ENCODE measurements at places on chromosomes 16 and 17. TPM values are rescaled to one million over a fixed set of nuclear protein-coding genes. Genes with fewer than 3 reads are reported as not detected.

The SGCA gene
- 3.5 TPM for total RNA-seq

- no peak for DNase-seq
Measured at GRCh38 chr16:1768767-1769401, 2.5 kb downstream of the NME3 start.

DNA sequence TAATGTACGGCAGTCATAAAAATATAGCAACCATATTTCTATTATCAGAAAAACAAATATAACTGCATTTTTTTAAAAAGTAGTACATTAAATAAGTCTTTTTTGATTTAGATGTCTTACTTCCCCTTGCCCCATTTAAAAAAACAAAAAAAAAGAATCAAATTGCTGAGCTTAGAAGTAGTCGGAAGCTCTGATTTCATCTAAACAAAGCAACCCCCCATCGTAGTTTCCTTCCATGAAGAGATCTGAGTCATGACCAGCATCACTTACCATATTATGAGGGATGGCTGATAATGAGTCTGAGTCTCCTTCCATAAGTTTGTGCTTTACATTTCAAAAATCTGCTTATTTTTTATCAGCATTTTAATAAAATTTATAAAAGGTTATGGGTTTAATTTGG, 86.2 kb downstream of the ITFG1 start:
- no peak for DNase-seq

- DNase-seq, result no peak
Measured at GRCh38 chr16:58264961-58265479, 29.8 kb downstream of the PRSS54 start.

The PIRT gene
- 0.35 TPM for total RNA-seq

- no peak for DNase-seq
Measured at GRCh38 chr16:4077174-4077649, 39.0 kb downstream of the ADCY9 start.

DNA sequence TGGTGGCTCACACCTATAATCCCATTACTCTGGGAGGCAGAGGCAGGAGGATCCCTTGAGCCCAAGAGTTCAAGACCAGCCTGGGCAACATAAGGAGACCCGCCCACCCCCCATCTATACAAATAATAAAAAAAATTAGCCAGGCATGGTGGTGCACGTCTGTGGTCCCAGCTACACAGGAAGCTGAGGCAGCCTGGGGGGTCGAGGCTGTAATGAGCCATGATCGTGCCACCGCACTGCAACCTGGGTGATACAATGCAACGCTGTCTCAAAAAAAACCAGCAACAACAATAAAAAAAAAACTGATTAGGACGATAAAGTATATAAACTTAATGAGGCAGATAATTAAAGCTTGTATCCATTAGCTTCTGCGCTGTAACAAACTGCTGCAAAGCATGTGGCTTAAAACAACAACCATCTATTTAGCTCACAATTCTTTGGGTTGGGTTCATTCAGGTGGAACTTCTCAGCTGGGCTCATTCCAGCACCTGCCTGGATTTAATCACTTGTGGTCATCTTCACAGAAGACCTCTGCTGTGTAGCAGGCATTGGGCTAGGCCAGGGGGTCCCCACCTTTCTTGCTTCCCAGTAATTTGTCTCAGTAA, 45.8 kb downstream of the LCMT1 start:
- DNase-seq, result no peak

The HSD11B2 gene
- total RNA-seq, result 476 TPM

DNA sequence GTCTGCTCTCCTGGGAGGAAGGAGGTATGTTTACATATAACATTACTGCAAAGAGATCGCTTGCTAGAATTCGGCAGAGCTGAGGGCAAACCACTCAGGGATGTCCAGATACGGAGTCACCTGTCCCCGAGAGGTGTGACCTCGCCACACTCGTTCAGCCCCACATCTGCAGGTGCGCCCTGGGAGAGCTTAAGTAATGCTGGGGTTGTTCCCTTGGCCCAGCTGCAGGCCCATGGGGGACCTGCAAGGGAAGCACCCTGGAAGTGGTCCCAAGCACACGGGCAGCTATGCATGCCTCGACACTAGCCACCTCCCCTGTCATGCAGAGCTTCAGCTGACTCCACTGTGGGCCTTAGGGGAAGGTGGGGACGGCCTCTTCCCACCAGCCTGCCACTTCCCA, 22.2 kb downstream of the USP22 start:
- no peak for DNase-seq

- DNase-seq, result no peak
Measured at GRCh38 chr16:68491576-68491950, 43.3 kb upstream of the SMPD3 start.

DNA sequence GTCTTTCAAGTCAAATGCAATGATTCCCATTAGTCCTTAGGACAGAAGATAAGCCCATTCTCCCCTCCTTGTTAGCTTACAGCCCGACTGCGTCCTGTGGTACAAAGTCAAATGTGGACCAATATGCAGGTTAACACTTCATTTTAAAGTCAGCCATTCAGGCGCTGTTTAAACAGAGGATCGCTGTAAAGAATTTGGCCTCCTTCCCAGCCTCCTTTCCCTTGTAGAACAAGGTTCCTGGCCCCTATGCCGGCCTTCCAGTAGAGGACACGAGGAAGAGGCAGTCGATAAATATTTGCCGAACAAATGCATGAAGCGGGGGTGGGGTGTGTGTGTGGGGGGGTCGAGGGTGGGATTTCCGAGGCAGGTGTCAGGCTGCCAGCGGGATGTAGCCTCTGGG, 4.3 kb downstream of the SDK2 start:
- no peak for DNase-seq

The CSH2 gene
- not detected for total RNA-seq

GRCh38 chr16:48862087-48862532, 252.1 kb upstream of the N4BP1 start:
- no peak for DNase-seq

DNA sequence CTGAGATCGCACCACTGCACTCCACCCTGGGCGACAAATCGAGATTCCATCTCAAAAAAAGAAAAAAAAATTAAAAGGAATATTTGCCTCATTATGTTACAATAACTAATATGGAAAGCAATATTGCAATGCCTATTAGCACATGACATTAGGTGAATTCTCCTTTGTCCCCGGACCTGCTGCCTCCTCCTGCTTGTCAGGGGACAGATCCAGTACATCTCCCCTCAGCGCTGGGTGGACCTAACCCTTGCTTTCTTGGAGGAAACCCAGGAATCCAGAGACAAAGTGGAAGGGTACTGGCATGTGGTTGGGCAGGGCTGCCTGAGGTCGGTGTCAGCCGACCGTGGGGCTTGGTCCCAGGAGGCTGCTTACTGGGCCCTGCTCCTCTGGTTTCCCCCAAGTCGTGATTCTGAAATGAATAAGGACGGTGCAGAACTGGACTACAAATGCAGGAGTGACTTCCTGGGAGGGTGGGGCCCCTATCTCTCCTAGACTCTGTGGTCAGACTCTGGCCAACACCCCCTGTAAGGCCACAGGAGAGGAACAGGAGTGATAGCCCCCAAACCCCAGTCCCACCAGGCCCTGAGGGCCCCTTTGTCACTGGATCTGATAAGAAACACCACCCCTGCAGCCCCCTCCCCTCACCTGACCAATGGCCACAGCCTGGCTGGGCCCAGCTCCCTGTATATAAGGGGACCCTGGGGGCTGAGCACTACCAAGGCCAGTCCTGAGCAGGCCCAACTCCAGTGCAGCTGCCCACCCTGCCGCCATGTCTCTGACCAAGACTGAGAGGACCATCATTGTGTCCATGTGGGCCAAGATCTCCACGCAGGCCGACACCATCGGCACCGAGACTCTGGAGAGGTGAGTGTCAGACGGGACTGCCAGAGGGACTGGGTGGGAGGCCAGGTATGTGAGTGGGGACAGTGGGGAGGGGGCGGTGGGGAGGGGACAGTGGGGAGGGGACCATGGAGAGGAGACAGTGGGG, at the start of gene HBZ:
Gene HBZ, plus strand, starts transcription at position 504 of the 988 bp plus-strand sequence. Its CDS starts 266 bp downstream, at position 770.
- no peak for DNase-seq

DNA sequence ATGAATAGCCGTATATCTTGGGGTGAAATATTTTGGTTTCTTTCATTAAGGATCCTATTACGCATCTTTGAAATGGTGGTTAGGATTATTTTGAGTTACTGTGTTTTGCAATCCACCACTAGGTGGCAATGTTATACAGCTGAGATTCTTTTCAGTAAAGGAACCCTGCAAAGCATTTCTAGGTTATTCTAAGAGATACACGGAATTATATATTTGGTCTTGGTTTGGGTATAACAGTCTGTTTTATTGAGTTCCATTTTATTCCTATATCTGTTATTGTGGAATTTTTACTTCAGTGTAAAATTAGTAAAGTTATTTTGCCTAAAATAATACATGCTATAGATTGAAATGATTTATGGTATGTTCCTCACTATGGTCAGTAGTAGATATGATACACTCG, 62.9 kb upstream of the CPHXL start:
- no peak for DNase-seq

GRCh38 chr16:55000595-55000994, 69.9 kb downstream of the IRX5 start:
- no peak for DNase-seq

The HEATR9 gene
- not detected for total RNA-seq

GRCh38 chr17:69723316-69723715, 308.8 kb downstream of the MAP2K6 start:
- DNase-seq, result no peak

GRCh38 chr17:1759529-1759928, 2.3 kb upstream of the SERPINF1 start:
- DNase-seq, result no peak

DNA sequence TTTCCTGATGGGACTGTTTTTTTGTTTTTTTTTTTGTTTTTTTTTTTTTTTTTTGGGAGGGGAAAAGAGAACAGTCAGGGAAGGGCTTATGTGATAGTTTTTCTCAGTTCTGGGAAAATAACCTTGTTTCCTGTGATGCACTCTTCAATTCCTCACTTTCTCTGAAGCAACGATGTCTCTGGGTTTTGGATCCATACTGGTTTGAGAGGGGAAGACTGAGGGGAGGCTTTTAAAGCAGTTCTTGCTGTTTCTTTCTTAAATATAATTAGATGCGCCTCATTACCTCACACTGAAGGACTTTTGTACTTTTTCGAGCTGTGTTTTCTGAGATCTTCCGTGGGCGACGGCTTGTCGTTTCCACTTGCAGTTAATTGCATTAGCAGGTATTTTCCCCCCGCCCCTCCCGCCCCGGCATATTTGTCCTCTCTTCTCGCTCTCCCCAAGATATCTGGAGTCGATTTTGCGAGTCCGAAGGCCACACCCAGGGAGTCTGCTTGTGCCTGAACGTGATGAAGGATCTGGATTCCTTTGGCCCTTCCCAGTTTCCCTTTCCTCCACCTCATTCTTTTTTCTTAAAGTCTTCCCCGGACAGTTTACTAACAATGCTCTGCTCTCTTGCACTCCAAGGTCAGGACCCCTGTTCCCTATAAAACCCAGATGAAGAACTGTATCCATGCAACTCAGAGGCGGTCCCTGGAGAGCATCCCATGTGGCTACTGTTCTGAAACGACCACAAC, 125.2 kb upstream of the ZFHX3 start:
- no peak for DNase-seq

- no peak for DNase-seq
Measured at GRCh38 chr17:69344939-69345338, 18.0 kb upstream of the ABCA5 start.

DNA sequence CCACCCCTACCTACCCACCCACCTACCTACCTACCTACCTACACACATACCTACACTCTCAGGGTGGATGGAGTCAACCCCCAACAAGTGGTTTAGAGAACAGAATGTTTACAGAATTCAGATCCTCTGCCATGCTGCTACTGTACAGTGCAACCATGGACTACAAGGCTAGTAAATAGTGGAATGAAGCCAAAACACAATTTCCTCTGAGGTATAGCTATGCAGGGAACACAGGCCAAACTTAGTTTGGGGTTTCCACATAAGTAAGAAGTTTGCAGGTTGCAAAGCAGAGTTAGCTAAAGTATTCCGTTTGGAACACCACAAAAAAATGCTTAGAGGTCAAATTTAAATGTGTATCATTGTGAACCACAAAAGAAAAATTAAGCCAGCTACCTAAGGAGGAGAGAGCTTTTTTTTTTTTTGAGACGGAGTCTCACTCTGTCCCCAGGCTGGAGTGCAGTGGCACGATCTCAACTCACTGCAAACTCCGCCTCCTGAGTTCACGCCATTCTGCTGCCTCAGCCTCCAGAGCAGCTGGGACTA, 2.7 kb upstream of the AP1G1 start:
- DNase-seq, result no peak

The MED9 gene
- total RNA-seq, result 12.6 TPM

DNA sequence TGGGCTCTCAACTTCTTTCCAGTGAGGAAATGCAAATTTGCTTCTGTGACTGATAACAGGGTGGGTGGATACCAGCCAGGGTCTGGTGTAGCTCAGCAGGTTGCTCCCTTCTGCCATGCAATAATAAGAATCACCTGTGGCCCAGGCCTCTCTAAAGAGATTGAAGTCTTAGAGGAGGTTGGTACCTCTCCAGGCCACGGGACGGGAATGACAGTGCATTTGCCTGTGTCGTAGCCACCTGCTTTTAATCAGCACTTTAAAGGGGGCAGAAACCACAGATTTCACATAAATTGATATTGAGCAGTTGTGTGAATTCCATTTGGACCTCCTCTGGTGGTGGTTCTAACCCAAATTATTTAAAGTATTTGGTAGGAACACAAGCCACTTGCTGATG, 246.9 kb downstream of the PRKCA start:
- no peak for DNase-seq

GRCh38 chr16:11208916-11209665, 46.9 kb downstream of the SOCS1 start:
- DNase-seq, result no peak

GRCh38 chr16:10935226-10935915, 6.9 kb downstream of the DEXI start:
- DNase-seq, result no peak

DNA sequence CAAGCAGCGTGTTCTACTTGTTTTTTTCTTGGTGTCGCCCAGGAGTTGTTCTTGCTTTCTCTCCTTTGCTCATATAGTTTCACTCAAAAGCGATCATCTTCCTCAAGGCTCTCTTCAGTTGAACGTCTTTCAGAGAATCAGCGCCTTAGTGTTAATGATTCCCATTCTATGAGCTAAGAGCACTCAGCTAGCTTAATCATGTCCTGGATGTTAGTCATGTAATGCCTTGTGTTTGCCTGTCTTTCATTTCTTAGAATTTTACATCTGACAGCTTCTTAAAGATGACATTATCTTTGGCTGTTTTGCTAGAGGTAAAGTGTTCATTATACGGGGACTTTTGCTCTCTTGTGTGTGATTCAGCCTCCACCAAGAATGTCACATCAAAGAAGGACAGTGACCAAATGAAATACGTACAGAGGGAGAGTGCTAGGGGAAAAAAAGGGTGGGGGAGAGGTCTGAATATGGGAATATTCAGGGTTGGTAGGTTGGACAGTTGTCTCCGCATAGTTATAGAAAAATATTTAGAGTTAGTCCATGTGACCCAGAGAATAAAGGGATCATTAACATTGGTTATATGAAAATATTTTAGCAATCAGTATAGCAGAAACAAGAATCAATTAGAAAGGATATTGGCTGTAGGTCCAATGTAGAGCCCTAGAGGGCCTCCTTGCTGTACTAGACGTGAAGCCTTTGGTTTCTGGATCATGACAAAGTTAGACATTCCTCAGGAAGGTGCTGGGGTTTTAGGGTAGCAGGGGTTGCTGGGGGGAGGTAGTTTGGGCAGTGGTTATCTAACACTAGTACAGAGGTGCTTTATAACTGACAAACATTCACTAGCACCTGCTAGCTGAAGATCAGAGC, 31.9 kb upstream of the ANKFN1 start:
- DNase-seq, result no peak
